ENCODE measurements at places on chromosomes 4 and X. TPM values are rescaled to one million over a fixed set of nuclear protein-coding genes. Genes with fewer than 3 reads are reported as not detected.

Gene PUDP
- 12.7 TPM for polyA plus RNA-seq

Gene MAGEB5
- not detected for polyA plus RNA-seq

Gene WDR17
- 1.4 TPM for polyA plus RNA-seq

Gene TASL
- polyA plus RNA-seq = 3.3 TPM

Gene FRG2
- not detected for polyA plus RNA-seq

Gene PPP4R3C
- polyA plus RNA-seq = not detected

Gene SPON2
- 105 TPM for polyA plus RNA-seq
